Umbilical cord (tissue), 2 donors: ENCODE measurements at places on chromosomes 7 and 10. TPM values are rescaled to one million over a fixed set of nuclear protein-coding genes. Genes with fewer than 3 reads are reported as not detected.
A peak's percentile ranks its signal among the peaks of the same experiment; 100 is the strongest.

- no peak for DNase-seq
Measured at GRCh38 chr7:81420526-81421226, 349.2 kb downstream of the HGF start.

- no peak for DNase-seq
Measured at GRCh38 chr7:25777969-25778708, 373.9 kb upstream of the NFE2L3 start.

- DNase-seq = no peak
Measured at GRCh38 chr7:20176578-20177242, 40.5 kb downstream of the MACC1 start.

The LGI1 gene
- total RNA-seq = 9.4 TPM

DNA sequence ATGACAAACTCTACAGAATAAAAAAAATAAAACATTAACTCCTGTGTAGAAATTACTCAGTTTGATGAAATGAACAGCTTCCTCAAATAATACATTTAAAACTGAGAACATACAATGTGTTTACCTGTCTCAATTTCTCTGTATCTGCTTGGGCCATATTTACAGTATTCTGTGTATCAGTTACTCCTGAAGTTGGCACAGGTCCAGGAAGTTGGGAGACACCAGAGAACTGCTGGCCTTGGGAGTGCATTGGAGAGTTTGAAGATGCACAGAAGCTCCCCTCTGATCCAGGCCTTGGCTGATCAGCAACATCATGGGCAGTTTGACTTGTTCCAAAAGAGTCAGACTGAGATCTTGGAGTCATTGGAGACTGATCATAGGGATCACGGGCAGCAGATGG, 155.1 kb downstream of the GALNT11 start:
- DNase-seq = no peak

GRCh38 chr10:35735412-35735811, 93.3 kb upstream of the FZD8 start:
- no peak for DNase-seq

GRCh38 chr10:11986593-11987216, 55.9 kb downstream of the UPF2 start:
- peak; percentile 86 for DNase-seq

The DNAH11 gene
- total RNA-seq = 11.1 TPM

GRCh38 chr7:28070297-28071055, 110.1 kb downstream of the JAZF1 start:
- peak; percentile 64 for DNase-seq
